ENCODE measurements at places on chromosomes 13 and 19.

GRCh38 chr13:21426238-21426637 lies 32.9 kb downstream of the ZDHHC20 start:
- no peak for DNase-seq

GRCh38 chr19:44694184-44694579 lies 4.8 kb upstream of the CEACAM16 start:
- peak; percentile 65 for DNase-seq

- DNase-seq: no peak
Measured at GRCh38 chr19:10430505-10431253, 10.3 kb downstream of the PDE4A start.

- DNase-seq: no peak
Measured at GRCh38 chr19:16470541-16470910, 1.2 kb downstream of the EPS15L1 start.

DNA sequence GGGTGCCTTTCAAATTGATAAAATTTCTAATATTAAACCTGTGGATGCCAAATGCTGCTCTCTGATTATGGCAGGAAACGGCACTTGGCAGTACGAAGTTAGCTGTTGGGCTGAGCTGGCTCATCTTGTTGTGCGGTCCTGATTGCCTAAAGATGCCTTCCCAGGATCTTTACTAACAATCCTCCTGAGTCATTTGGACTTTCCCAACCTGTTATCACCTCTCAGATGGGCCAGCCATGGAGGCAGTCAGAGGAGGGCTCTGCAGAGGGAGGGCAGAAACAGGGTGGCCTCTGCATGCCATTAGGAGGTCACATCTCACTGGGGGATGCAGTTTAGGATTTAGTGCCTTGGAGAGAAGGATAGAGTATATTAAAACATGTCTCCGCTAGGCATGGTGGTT lies 27.3 kb downstream of the ALOX5AP start:
- DNase-seq: no peak

DNA sequence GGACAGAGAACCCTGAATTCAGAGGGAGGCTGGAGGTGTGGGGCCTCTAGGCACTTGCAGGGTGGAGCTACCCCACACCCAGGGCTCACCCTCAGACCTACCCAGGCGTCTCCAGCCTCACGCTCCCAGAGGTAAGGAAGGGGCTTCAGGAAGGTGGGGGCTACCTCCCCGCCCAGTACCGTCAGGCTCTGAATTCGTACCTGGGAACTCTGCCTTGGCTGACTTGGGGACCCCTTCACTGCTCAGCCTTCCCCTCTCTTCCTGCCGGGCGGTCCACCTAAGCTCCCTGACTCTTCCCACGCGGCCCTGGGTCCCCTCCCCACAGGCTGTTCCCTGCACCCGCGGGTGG lies 28.5 kb upstream of the PARP4 start:
- no peak for DNase-seq

- DNase-seq: no peak
Measured at GRCh38 chr19:40235238-40236025, 8.9 kb upstream of the CCNP start.

DNA sequence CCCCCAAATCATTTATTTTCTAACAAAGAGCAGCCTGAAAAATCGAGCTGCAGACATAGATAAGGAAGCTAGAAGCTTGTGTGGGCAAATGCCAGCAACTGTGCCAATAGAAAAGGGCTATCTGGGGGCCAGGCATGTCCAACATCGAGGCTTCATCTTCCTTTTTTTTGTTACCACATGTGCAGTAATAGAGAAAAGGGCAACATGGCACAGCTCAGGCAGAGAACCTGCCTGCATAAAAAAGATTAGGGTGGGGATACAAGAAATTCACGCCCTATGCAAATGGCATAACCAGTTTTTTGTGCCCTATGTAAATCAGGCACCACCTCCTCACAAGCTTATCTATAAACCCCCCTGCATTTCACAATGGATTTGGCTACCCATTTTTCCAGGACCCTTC lies 60.4 kb upstream of the ABCC4 start:
- DNase-seq: no peak

GRCh38 chr13:73966331-73966730 lies 167.9 kb downstream of the KLF12 start:
- no peak for DNase-seq

GRCh38 chr13:43567608-43568007 lies 219.2 kb downstream of the ENOX1 start:
- DNase-seq: no peak

DNA sequence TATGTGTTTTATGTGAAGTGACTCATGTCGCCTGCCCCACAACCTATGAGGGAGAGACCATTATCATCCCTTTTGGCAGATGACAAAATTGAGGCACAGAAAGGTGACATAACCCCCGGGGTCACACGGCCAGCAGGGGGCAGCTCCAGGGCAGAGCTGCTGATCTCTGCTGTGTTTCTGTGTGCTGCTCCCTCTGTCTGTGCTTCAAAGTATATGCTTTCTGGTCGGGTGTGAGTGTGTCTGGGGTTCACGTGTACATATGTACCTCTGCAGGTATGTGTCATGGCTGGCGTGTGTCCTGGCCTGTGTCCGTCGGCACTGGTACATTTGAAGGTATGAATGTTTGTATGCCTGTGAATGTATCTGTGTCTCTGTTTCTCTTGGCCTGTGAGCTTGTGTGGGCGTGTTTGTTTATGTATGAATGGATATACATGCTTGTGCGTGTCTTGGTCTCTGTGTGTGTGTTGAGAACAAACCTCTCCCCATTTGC lies 7.1 kb downstream of the LIPE start:
- peak; percentile 68 for DNase-seq

DNA sequence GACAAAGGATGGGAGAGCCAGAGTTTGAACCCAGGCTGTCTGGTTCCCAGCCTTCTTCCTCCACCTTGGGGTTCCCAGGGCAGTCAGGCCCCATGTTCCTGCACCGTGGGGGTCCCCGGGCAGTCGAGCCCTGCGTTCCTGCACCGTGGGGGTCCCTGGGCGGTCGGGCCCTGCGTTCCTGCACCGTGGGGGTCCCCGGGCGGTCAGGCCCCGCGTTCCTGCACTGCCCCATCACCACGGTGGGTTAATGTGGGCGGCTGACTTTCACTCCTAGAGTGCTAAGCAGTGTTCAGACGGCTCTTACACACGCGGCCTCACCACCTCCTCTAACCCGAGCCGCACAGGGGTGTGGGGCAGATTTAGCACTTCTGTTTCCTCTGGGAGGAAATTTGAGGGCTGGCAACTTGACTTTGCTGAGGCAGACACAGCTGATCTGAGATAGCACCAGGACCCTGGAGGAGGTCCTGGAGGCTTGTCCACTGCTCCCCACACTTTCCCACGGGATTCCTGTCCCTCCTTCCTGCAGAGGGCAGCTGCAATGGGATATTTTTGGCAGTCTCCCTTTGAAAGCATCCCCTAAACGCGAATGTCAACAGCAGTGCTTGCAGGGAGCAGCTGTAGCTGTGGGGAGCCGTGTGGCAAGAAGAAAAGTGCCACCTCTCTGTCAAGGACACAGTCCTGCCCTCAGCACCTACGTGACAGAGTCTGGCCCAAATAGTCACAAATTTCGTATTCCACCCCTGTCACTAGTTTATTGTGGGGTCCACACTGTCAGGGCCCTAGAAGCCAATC lies 239.4 kb downstream of the TEX29 start:
- DNase-seq: no peak

DNA sequence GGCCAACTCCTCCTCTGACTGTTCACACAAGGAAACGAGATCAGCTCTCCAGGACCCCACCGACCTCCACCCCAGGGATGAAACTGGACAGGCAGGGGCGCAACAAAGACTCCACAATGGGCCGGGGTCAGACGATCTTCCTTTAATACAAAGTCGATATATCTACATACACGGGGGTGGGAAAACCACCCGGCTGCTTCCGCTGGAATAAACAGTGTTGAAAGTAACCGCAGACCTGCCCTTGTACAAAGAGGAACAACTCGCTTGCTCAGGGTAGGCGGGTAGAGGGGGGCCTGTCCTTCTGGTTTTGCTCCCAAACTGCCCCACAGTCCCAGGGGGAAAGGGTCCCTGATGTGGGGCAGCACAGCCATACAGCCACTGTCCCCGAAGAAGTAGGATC lies 135.2 kb downstream of the PTPRS start:
- peak; percentile 61 for DNase-seq

DNA sequence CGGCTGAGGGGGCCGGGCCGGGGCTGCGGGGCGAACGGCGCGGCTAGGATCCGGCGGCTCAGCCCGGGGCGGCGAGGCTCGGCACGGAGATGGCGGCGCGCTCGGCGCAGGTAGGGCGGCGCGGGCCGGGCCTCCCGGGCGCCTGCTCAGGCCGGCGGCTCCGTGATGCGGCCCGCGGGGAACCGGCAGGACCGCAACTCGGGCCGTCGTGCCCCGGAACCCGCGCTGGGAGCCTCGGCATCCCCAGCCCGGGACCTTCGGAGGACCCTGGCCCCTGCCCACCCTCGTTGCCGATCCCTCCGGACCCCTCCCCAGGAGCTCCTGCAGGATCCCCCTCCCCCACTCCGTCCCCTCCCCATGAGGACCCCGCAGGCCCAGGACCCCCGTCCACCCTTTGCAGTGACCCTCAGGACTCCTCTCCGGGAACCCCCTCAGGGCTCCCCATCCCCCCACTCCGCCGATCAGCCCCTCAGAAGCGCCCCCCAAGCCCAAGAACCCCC lies 304 bp downstream of the EVI5L start:
- no peak for DNase-seq

GRCh38 chr13:80504453-80504852 lies 163.5 kb upstream of the SPRY2 start:
- DNase-seq: no peak

DNA sequence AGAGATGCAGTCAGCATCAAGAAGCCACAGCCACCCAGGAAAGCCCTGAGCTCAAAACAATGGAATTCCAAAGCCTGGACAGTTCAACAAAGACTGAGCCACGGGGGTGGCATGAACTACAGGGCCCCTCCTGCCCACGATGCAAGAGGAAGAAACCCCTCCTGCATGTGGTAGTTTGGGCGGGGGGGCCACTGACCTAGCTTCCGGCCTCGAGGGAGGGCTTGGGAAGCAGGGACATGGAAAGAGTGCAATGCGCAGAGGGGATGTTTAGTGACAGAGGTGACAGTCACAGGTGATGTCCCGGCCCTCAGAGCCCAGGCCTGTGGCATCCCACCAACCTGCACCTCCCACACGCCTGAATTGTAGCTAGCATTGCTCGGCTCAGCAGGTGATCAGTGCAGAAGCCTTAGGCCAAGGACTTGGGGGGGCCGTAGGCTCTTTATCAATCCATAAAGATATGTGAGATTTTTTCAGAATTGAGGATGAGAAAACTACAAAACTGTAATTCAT lies 318.8 kb downstream of the TEX29 start:
- DNase-seq: no peak

DNA sequence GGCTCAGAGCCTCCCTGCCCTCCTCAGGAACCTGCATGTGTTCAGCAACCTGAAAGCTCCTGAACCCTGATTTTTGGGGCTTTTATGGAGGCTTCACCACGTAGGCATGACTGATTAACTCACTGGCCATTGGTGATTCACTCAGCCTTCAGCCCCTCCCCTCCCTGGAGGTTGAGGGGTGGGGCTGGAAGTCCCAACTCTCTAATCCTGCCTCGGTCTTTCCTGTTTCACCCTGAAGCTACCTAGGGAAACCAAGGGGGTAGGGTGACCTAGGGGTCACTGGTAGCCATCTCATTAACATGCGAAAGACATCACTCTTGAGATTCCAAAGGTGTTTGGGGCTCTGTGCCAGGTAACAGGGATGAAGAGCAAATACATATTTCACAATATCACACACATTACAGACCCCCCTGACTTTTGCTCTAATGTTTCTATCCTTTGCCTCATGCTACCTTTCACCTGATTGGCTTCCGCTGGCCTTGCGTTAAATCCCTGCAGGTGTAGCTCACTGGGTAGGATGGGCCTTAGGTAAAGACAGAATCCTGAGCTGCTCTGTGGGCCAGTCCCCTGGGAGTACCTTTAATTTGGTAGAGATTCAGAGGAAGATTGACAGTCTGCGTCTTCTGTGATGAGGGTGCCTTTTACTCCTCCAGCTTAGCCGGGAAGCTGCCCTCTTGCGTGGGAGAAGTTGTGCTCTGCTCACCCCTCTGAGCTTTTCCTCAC lies 260.6 kb downstream of the ATP8A2 start:
- DNase-seq: no peak

Data from KBM-7 (cell line).